ENCODE measurements at places on chromosomes 2 and 18.

- no peak for DNase-seq
Measured at GRCh38 chr18:48963586-48964470, 13.1 kb upstream of the SMAD7 start.

DNA sequence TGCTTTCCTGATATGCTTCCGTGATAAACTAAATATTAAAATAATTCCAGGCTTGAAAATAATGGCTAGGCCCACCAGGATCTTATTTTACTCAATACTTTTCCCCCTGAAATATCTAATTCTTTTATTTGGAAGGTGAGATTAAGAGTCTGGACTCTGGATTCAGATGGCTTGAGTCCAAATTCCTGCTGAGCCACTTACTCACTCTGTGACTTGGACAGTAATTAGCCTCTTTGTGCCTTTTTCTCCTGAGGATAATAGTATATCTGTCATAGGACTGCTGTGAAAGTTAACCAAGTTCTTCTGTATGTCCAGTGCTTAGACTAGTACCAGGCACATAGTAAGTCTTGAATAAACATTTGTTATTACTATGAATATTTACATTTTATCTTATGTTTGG lies 127.3 kb upstream of the ERBB4 start:
- DNase-seq: no peak

- no peak for DNase-seq
Measured at GRCh38 chr2:29053223-29053622, 21.1 kb downstream of the PCARE start.

- no peak for DNase-seq
Measured at GRCh38 chr2:46320141-46320567, 22.9 kb downstream of the EPAS1 start.

DNA sequence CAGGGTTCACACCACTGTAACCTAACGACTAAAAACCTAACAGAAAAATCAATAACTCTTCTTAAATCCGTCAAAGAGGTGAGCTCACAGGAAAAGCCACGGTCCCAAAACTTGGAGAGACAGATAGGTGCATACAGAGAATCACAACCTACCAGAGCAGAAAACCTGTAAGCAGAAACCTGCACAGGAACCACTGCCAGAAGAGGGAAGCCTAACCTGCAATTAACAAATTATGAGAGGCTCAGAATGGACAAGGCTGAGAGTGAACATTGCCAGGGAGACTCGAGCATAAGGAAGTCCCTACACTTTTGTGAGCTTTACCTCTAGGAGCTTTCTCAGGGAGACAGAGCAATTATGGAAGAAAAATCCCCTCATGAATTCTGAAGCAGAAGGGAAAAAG lies 156.2 kb upstream of the NETO1 start:
- no peak for DNase-seq

GRCh38 chr2:16666449-16666801 lies 791 bp upstream of the CYRIA start:
- DNase-seq: no peak

Measured in stimulated activated CD8-positive, alpha-beta memory T cell treated with anti-CD3 and anti-CD28 coated beads, Interleukin-4, amount 100 ng/mL, for 48 hours (primary cell).